ENCODE measurements at places on chromosomes 3 and 15.
A peak's percentile ranks its signal among the peaks of the same experiment; 100 is the strongest.

GRCh38 chr3:59512066-59512465 lies 462.2 kb upstream of the CFAP20DC start:
- no peak for DNase-seq

GRCh38 chr3:152853196-152853595 lies 18.3 kb downstream of the P2RY1 start:
- DNase-seq: no peak

DNA sequence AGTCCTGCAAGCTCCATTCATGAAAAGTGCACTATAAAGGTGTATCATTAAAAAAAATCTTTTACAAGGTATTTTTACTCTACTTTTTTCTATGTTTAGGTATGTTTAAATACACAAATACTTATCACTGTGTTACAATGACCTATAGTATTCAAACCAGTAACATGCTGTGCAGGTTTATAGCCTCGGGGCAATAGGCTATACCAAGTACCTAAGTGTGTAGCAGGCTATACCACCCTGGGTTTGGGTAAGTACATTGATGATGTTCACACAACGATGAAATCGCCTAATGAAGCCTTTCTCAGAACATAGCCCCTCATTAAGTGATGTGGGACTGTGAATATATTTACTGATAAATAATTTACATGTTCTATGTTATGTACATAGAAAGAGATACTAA lies 104.6 kb downstream of the ATP1B3 start:
- DNase-seq: no peak

DNA sequence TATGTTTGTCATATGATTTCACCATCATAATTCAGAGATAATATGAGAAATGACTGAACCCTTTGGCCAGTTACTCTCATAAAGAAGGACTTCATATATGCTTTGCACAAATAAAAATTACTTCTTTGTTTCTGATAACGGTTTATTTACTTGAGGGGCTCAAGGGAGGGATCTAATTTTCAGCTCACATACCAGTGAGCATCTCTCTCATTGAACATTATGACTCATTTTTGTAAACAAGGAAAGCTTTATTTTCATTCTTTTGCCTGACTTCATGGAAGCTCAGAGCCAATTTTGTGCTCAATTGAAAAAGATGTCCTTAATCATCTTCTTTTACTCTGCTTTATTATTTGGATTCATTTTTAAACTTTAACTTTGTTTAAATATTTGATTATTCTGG lies 5.8 kb downstream of the NLGN1 start:
- DNase-seq: no peak

- DNase-seq: no peak
Observed at GRCh38 chr3:37014620-37015019, 21.3 kb downstream of the MLH1 start.

DNA sequence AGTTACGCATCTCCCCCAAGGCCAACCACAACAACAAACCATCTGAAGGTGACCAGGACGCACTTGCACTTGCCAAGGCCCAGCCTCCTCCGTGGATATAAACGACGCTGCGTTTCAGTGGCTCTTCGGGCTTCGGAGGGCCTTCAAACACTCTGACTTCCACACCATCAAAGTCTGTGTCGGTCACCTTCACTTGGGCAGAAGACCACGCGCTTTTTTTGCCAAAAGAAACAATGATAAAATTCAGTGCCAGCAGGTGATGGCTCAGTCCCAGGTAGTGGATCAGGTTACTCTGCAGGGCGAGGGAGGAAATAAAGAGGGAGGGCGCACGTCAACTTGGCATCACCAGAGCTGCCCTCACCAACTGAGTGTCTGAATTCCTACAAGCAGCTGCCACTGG lies 63.0 kb downstream of the NCEH1 start:
- DNase-seq: peak; percentile 84

DNA sequence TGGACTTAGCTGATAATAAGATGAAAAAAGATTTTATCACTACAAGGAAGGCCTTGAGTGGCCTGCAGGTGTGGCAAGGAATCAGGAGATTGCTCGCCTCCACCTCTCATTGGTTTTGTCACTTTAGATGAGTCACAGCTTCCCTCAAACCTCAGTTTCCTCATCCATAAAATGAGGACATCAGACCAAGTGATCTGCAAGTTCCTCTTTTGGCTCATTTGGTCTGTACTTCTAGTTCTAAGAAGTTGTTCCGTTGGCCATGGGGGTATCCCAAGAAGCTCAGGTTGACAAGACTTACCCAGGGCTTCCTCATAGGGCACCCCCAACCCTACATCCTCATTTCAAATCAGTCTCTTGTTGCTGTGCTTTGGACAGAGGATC lies 254.1 kb downstream of the UACA start:
- DNase-seq: no peak

- DNase-seq: no peak
Observed at GRCh38 chr15:101326462-101327146, 31.6 kb upstream of the SNRPA1 start.

DNA sequence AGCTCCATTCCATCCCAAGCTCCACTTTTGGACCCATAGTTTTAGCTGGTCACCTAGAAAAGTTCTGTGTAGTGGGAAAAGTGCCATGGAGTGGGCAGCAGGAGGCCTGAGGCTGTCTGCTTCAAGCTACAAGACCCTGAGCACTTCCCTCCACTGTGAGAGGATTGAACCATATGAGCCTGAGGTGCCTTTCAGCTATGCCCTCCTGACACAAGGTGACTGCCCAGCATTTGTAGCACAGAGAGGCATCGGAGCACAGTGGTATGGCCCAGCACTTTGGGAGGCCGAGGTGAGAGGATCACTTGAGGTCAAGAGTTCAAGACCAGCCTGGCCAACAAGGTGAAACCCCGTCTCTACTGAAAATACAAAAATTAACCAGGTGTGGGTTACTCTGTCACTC lies 3.9 kb upstream of the KBTBD13 start:
- DNase-seq: no peak

- no peak for DNase-seq
Observed at GRCh38 chr3:184022323-184022722, 4.6 kb upstream of the ABCC5 start.

DNA sequence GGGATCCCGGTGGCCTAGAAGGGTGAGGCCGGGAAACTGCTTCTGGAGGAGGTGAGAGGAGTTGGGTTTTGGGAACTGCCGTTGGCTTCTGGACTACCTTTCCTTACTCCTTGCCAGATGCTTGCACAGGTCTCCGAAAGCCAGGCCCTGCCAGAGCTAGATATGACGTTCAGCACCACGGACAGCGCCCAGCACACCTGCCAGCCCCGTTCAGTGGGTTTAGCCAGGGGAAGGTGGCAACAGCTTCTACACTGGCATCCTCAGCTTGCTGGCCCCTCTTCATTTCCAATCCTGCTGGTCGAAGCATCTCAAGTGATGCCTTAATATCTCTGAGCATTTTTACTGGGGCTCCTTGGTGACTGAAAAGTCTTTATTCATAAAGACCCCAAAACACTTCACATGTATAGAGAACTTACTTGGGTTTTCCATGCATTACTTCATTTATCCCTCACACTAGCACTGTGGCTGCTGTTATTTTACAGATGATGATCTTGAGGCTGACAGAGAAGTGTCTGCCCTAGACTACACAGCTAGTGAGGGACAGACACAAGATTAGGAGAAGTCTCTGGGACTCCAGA lies 21.9 kb downstream of the HCN4 start:
- DNase-seq: peak; percentile 68

DNA sequence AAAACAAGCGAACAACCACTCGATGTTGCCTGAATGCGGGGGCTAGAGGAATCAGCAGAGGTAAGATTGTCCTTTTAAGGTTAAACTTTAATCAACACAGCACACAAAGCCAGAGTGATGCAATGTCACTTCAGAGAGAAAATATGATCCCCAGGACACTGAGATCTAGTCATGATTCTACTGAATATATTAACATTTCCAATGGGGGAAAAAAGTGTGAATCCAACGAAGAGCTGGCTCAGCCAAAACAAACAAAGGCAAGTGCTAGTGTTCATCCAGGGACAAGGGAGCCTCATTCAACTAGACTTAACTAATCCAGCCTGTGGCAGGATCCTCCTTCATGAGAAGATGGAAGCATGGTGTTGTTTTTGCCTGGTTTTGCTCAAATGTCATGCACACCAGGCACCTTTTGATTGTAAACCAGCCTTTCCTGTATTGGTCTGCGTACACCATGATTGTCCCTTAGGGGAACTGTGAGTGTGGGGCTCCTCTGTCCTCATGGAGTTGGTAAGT lies 35.8 kb downstream of the SCG5 start:
- DNase-seq: peak; percentile 49

GRCh38 chr3:173009410-173009809 lies 131.6 kb downstream of the SPATA16 start:
- no peak for DNase-seq

DNA sequence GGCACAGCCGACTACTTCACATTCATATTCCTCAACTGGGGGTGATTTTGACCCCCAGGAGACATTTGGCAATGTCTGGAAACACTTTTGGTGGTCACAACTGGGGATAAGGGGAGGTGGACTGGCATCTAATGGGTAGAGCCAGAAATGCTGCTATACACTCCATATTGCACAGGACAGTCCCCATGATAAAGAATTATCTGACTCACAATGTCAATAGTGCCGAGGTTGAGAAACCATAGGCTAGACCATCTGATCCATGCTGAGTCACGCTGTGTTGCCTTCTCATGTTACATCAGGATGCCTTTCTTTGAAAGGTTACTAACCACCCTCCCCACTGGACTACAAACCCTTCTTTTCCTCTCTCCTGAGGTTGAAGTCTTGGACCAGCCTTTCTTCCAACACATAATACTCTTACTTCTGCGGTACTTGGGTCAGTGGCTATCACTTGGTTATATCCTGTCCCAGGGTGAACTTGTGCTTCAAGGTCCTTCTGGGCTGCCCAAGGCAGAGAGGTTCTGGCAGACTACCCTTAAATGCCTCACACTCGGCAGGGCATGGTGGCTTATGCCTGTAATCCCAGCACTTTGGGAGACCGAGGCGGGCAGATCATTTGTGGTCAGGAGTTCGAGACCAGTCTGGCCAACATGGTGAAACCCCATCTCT lies 68.8 kb downstream of the CTNNB1 start:
- DNase-seq: peak; percentile 98

- no peak for DNase-seq
Observed at GRCh38 chr3:44042772-44043171, 198.9 kb upstream of the TOPAZ1 start.

DNA sequence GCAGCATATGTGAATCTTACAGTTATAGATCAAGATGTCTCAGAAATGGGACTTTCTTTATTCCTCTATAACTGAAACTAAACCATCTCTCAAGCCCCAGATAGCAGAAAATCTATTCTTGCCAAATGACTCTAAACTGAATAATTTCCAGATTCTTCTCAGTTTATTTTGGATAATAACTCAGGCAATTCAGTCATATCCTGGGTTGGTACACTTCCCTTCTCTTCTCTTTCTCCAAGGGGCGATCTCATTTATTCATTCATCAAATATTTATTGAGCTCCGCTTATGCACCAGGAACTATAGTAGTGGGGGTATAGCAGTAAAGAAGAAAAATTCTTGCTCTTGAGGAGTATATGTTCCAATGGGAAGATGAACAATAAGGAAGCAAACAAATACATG lies 13.5 kb upstream of the PCOLCE2 start:
- no peak for DNase-seq

- no peak for DNase-seq
Observed at GRCh38 chr15:90790057-90790456, 72.9 kb downstream of the BLM start.

- peak; percentile 12 for DNase-seq
Observed at GRCh38 chr3:185152410-185153170, at the start of gene C3orf70. Gene C3orf70, minus strand, starts transcription at chr3:185153060. Its CDS starts 237 bp downstream, at chr3:185152823.

DNA sequence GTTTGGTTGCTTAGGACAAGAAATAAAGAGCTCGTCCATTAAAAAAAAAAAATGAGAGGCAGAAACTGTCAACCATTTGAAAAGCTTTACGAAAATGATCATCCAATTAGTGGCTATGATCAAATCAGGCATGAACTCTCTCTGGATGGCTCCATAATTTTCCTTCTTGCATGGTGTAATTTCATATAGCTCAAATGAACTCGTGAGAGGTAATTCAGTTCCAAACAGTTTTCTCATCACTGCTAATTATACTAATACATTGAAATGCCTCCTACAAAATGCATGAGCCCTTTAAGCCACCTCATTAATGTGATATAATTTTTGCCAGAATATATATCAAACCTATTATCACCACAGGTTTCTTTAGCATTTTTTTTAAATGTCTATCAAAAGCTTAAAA lies 239.5 kb upstream of the MEIS2 start:
- no peak for DNase-seq

DNA sequence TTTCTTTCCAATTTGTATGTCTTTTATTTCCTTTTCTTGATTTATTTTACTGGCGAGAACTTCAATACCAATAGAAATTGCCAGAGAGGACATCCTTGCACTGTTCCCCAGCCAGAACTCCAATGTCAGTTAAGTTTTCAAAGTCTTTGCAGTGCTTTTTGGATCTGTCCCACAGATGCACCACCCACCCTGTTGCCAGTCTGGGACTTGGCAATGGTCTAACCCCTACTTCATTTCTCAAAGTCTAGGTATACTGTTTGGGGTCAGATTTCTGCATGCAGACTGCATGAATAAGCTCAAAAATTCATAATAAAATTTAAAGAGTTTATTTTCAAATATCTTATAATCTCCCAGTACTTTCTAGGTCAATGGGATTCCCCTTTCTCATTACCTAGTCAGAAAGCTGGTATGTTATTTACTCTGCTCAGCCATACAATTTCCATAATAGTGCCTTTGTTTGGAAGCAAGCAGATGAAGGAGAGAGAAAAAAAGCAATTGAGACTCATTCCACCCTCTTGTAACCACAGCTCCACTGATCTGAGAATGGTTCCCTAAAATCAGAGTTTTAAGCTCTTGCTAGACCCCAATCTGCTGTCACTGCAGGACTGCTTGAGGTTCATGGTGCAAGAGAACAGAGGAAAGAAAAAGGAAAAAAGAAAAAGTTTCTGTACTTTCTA lies 125.9 kb upstream of the PLXND1 start:
- DNase-seq: no peak

- DNase-seq: peak; percentile 10
Observed at GRCh38 chr3:62187022-62187431, 186.3 kb downstream of the FEZF2 start.

GRCh38 chr3:126170073-126170777 lies 10.2 kb downstream of the ALDH1L1 start:
- peak; percentile 45 for DNase-seq

DNA sequence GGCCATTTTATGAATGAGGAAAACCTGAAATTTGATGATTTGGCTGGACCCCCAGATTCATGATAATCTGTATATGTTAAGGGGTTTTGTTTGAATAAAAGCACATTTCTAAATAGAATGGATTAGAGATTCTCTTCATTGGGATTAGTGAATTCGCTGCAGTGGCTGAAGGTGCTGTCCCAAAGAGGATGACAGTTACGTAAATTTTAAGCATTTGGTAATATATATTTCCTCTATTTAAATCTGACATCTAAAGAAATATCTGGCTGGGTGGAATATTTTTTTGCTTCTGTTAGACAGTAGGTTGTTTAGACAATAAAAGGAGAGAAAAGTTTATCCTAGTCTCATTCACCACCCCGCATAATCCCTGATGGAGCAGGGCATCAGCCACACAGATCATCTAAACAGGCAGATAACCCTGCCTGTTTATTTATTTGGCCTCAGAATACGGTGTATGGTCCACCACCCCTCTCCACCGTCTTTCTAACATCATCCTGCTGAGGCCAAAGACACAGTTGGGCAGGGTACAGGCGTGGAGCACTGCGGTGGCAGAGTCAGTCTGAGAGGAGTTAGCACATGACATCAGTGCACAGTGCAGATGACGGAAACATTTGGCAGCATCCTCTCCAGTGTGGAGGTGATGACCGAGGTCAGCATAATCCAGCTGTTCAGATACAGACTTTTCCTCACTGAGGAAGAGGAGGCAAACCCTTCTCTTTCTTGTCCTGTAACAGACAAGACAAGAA lies 20.4 kb upstream of the NFKBIZ start:
- DNase-seq: peak; percentile 33

GRCh38 chr3:149954812-149955211 lies 15.9 kb downstream of the PFN2 start:
- DNase-seq: no peak

Measured in MCF 10A (cell line).